ENCODE measurements at places on chromosomes 13 and 19.

- no peak for DNase-seq
Measured at GRCh38 chr13:65154661-65155447, 2075.3 kb downstream of the PCDH9 start.

- DNase-seq = no peak
Measured at GRCh38 chr13:110911880-110912279, 3.0 kb downstream of the ANKRD10 start.

- no peak for DNase-seq
Measured at GRCh38 chr13:59601993-59602392, 561.7 kb downstream of the DIAPH3 start.

- no peak for DNase-seq
Measured at GRCh38 chr19:41203371-41203770, 10.4 kb downstream of the CYP2S1 start.

- DNase-seq = no peak
Measured at GRCh38 chr13:99949679-99950413, 21.7 kb downstream of the ZIC5 start.

DNA sequence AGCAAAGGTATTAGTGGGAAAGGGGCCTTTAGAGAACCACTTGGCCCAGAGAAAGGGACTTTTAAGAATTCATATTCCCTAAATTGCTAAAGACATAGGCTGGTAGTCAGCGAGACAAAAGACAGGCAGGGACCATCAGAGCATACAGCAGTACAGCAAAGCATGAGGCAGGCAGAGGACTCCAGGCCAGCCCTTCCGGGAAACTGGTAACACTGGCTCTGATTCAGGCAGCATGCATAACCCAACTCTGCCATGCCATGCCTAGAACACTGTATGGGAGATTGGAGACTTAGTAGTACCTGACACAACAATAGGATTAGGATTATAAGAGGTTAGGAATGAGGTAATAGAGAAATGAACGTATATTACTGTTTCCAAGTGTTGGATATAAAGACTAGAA, 34.9 kb downstream of the CAB39L start:
- DNase-seq = no peak

- DNase-seq = no peak
Measured at GRCh38 chr13:44132710-44133109, 240.9 kb upstream of the SERP2 start.

GRCh38 chr19:2743099-2743498, 3.3 kb upstream of the SLC39A3 start:
- DNase-seq = no peak

GRCh38 chr19:48553676-48554384, 1.9 kb downstream of the SULT2B1 start:
- no peak for DNase-seq

- DNase-seq = no peak
Measured at GRCh38 chr13:41259875-41260501, 3.4 kb downstream of the MTRF1 start.

DNA sequence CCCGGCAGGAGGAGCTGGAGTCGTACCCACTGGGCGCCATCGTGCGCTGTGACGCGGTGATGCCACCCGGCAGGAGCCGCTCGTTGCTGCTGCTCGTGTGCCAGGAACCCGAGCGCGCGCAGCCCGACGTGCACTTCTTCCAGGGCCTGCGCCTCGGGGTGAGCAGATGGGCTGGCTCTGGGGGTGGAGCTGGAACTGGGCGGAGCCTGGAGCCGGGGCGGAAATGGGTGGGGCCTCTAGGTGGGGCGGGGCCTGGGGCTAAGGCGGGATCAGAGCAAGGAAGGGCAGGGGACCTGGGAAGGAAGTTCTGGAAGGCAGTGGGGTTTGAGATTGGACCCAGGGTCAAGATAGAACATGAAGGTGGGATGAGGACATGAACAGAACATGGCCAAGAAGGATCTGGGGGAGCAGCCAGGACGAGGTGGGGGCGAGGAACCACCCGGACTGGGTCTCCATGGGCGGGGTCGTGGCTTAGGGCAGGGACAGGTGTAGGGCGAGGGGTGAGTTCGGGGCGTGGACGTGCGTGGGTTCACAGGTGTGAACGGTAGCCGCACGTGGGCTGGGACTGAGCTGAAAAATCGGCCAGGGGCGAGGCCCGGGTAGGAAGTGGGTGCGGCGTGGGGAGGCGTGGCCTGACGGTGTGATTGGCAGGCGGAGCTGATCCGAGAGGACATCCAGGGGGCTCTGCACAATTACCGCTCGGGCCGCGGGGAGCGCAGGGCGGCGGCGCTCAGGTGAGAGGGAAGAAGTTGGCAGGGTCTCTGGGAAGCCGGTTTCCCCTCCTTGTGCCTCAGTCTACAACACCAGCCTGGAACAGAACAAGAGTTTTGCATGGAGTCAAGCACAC, 4.7 kb downstream of the EPS8L1 start:
- no peak for DNase-seq

- no peak for DNase-seq
Measured at GRCh38 chr19:5623397-5624017, 624 bp downstream of the SAFB start.
